ENCODE measurements at places on chromosomes 1 and 21. TPM values are rescaled to one million over a fixed set of nuclear protein-coding genes. Genes with fewer than 3 reads are reported as not detected.
A peak's percentile ranks its signal among the peaks of the same experiment; 100 is the strongest.

Gene FAM177B
- not detected for total RNA-seq

- no peak for DNase-seq
These were observed 36.7 kb downstream of the FAM163A start for GRCh38 chr1:179779645-179780272.

DNA sequence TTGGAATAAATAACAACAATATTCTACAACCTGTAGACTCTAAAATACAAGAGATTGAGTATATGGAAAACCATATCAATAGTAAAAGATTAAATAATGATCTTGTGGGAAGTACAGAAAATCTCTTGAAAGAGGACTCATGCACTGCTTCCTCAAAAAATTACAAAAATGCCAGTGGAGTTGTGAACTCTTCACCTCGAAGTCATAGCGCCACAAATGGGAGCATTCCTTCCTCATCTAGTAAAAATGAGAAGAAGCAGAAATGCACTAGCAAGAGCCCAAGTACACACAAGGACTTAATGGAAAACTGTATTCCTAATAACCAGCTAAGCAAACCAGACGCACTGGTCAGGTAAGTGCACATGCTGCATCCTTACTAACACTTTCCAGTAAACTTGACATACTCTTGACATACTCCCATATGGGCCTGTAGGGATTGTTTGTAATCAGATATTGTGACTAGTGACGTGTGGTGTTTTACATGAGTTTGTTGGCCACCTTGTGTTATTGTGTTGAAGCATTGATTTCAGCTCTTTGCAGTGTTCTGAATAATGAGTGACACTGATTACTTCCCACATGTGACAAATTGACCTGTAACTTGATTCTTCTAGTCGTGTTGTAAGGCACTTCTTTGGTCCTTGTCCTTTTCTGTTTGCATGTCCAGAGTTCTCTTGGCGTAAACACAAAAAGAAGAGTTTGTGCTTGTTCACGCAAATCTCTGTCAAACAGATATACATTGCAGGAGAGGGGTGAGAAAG lies 28.0 kb downstream of the MACO1 start:
- DNase-seq: no peak

DNA sequence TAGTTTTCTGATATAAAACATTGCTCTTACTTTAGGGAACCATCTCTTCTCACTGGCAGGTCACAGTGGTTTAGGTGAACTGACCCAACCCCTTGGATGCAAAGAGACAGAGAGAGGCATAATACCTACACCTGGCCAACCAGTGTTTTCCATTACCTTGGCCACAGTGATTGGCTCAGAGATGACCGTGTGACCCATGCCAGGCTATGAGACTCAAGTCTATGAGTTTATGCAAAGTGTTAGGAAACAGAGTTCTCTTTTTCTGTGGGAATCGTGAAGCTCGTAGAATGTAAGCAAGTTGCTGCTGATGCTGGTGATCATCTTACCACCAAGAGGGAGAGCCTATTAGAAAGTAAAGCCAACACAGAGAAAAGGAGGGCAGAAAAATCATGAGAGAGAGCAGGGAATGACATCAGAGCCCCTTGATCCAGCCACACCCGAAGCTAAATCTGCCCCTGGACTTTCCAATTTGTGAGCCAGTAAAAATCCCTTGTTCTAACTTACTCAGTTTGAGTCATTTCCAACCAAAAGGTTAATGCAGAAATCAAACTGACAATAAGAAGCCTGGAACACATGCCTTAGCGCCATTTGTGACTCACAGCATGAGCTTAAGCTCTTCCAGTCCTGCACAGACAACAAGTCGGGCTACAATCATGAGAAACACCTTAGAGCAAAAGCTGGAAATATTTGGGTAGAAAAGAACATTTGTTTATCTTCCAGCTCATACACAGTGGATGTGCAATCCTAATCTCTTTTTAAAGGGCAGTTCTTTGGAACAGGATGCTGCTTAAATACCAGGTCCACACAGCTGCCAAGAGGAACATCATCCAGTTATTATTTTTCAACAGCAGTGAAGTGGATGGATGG lies 81.3 kb upstream of the KAZN start:
- DNase-seq: no peak

DNA sequence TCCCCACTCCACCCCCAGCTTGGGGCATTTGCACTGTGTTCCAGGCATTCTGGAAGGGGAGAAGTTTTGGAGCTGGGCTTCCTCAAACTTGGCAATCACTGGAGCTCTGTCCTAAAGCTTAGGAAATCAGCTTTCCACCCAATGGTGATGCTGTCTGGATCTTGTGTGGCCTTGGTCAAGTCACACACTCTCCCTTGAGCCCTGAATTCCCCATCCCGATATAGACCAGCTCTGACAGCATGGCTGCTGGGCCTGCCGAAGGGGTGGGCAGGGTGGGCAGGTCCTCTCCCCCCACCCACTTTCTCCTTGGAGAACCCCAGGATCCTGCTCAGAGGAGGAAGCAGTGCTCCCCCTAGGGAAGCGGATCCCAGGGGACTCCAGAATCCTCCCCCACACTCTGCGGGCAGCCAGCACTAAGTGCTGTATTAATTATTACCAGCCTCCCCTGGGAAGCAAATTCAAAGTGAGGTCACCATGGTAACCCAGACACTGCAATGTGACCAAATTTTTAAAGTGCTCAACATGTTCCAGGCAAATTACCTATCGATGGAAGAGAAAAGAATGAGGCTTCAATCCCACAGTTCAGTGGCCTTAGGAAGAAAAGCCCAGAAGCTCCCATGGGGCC lies 21.3 kb upstream of the LDLRAP1 start:
- no peak for DNase-seq

DNA sequence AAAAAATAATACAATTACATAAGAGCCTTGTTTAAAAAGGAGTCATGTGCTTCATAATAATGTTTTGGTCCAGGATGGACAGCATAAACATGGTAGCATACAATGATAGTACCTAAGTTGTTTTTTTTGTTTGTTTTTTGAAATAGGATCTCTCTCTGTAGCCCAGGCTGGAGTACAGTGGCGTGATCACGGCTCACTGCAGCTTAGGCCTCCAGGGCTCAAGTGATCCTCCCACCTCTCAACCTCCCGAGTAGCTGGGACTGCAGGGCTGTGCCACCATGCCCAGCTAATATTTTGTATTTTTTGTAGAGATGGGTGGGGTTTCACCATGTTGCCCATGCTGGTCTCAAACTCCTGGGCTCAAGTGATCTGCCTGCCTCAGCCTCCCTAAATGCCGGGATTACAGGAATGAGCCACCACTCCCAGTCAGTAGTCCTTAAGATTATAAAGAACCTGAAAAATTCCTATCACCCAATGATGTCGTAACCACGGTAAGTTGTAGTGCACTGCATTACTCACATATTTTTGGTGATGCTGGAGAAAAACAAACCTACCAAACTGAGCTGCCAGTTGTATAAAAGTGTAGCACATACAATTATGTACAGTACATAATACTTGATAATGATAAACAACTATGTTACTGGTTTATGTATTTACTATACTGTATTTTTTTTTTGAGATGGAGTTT lies 22.4 kb upstream of the RCOR3 start:
- no peak for DNase-seq

Gene ATPAF1
- 19.0 TPM for total RNA-seq

DNA sequence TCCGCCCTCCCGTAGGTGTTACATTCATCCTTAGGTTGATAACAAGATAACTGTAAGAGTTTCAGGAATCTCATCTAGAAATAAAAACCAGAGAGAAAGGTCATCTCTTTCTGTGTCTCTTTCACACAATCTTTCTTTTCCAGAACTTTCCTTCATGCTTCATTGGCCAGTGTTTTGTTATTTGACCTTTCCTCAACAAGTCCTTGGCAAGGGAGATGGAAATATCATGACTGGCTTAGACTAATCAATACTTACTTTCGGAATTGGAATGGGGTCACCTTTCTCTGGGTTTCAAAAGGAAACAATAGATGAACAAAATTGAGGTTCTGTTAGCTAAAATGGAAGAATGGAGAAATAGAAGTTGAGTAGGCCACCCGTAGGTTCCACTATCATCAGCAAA lies 72.9 kb upstream of the PPP2R5A start:
- no peak for DNase-seq

DNA sequence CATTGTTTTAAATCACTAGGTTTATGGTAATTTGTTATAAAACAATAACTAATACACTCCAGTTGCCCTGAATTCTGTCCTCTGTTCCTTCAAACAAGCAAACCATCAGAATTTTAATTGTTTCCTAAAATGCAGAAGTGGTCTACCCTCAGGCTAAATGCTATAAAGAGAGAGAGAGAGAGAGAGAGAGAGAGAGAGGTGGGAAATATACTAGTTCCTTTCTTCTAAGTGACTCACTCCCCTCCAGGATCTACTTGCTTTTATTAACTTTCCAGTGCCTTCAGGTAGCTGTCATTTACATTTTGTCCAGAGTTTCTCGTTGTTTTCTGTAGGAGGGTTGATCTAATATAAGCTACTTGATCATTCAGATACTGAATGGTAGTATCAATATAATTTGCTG lies 26.4 kb downstream of the LRRC53 start:
- DNase-seq: no peak

DNA sequence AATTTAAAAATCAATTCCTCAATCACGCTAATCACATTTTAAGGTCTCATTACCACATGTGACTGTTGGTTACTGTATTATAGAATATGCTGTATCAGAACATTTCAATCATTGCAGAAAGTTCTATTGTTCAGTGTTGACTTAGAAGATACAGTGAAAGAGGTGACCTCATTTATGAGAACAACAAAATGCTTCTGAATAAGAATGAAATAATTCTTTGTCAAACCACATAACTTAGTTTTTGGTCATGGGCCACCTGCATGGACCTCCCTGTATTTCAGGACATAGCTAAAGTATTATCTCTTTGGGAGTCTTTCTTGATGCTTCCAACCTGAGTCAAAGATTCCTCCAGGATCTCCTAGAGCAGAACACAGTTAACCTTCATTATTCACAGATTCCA lies 22.3 kb downstream of the MFSD2A start:
- DNase-seq: no peak

GRCh38 chr1:200535605-200536004 lies 84.9 kb downstream of the KIF14 start:
- DNase-seq: peak; percentile 52

- DNase-seq: no peak
These were observed 40.1 kb downstream of the EVA1C start for GRCh38 chr21:32452641-32453040.

GRCh38 chr1:235343726-235344125 lies 15.4 kb downstream of the GGPS1 start:
- DNase-seq: no peak

DNA sequence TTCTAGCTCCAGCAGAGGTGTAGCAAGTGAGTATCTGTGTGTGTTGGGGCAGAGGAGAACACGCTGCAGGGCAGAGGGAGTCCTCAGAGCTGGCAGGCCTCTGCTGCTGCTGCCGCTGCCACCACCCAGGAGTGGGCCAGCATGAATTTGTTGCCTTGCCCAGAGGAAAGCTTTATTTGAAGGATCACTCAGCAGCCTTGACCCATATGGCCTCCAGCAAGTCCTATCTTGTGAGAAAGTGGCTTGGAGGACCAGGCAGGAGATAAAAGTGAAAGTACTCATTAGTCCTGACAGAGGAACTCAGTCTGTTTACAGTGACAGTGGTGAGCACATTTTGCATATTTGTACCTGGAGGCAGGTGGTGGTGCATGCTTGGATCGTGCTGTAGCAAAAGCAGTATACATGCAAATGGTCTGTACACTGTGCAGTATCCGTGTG lies 3.1 kb downstream of the TRAF5 start:
- no peak for DNase-seq

DNA sequence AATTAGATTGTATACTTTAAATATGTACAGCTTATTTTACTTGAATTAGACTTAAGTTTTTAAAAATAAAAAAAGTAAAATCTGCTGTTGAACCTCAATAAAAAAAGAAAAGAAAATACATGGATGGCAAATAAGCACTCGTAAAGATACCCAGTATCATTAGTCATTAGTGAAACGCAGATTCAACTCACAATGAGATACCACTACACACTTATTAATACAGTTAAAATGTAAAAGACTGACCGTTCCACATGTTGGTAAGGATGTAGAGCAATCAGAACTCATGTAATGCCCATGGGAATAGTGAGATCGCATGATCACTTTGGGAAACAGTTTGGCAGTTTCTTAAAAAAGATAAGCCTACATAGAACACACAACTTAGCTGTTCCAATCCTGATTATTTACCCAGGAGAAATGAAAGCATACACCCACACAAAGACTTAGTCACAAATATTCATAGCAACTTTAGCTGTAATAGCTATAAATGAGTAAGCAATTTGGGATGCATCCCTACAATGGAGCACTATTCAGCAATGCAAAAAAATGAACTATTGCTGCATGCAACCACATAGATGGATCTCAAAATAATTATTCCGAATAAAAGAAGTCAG lies 7.3 kb downstream of the SH2D1B start:
- no peak for DNase-seq

DNA sequence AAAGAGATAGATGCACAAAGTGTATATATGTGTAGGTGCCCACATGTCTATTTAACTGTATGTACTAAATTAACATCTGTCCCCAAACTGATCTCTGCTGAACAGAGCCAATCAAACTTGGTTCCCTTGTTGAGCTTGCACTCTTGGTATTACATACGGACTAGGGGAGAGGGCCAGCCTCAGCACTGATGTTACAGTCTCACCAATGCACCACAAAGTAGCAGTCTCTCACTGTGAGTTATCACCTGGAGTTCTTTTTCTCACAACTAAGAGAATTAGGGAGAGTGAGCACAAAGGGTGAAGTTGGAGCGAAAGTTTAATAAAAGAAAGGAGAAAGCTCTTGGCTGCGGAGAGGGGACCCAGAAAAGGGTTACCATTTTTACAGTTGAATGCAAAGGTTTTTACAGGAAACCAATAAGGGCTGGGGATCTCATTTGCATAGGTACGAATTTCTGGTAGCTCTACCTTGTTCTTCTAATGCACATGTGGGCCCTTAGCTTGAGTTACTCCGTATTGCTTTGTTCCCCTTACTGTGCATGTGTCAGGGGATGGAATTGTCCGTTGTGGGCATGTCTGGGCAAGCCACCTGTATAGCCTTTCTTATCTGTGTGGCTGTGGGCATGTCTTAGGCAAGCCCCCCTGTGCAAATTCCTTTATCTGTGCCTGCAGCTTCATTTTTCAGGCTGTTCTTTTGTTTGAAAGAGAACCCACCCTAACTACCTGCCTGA lies 13.3 kb upstream of the CHI3L2 start:
- peak; percentile 27 for DNase-seq

Gene PRKACB
- total RNA-seq: 148 TPM

- DNase-seq: no peak
These were observed 142.4 kb downstream of the AK5 start for GRCh38 chr1:77424236-77424635.

DNA sequence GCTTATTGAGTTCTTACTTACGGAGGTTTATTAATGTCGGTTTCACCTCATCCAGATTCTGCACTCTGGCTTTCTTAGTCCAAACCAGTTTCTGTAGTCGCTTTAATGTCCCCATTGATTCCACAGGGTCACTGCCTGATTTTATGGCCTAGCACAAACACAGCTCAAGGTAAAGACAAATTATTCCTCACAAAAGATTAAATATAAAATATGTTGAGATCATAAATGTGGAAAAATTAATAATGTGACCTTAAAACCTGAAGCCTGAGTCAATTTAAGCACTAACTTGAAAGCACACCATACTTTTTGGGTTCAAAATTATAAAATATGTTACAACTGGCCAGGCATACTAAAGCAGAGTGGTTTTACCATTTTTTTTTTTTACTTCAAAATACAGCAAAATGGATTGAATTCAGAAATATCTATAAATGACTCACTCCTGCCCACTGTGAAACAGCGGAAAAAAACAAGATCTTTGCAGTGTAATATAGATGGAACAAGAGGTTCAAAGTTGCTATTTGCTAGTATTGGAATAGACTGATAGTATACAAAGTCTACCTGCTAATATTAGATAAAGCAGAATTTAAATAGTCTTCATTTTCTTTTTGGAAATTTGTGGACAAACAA lies 37.6 kb upstream of the SAMSN1 start:
- DNase-seq: no peak

Measured in natural killer cell (primary cell).